Breast epithelium (tissue), 4 donors: ENCODE measurements at places on chromosomes 2 and 18.

- no peak for DNase-seq
These were observed 33.2 kb downstream of the ANKRD29 start for GRCh38 chr18:23629444-23629946.

- no peak for DNase-seq
These were observed 757.1 kb upstream of the CDH7 start for GRCh38 chr18:64993695-64994094.

- DNase-seq, result no peak
These were observed 1383.3 kb upstream of the CDH2 start for GRCh38 chr18:29560270-29560669.

DNA sequence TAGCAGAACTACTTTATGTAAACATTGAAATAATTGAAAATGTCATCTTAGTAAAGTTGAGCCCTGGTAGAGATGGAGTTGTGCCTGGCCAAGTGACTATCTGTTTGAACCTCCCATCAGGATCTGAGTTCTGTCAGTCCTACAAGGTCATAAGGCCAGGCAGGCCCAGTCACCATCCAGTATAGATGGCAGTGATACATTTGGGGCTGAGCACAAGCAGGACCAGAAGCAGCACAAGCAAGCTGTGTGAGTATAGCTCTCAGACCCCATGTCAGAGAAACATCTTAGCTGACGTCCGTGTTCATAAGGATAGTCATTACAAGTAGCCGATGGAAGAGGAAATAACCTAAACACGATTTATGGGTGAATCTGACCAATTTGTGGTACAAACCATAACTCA is 44.5 kb upstream of the RBMS1 start:
- no peak for DNase-seq

- peak; percentile 39 for DNase-seq
These were observed 151.5 kb downstream of the NCK2 start for GRCh38 chr2:105895990-105896764.
